ENCODE measurements at places on chromosomes 11 and 22.

- DNase-seq, result no peak
These were observed 20.8 kb downstream of the MYBPC3 start for GRCh38 chr11:47331454-47332302.

- DNase-seq, result no peak
These were observed 24.6 kb downstream of the MMP27 start for GRCh38 chr11:102680945-102681344.

DNA sequence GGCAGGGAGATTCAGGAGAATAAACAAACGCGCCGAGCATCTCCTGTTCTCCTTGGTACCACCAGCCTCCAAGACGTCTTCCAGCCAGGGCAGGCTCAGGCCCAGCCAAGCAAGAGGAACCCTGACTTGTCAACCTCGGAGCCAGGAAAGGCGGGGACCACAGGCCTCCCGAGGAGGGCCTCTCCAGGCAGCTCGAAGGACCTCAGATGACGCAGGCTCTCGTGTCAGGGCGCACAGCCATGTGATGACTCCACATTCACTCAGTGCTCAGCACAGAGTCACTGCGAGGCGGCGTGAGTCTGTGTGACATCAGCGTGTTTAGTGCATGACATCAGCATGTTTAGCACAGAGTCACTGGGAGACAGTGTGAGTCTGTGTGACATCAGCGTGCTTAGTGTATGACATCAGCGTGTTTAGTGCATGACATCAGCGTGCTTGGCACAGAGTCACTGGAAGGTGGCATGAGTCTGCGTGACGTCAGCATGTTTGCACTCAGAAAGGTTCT lies 241.4 kb downstream of the BRD1 start:
- DNase-seq, result no peak

- no peak for DNase-seq
These were observed 696.4 kb downstream of the LRRC4C start for GRCh38 chr11:40763046-40763445.

GRCh38 chr11:78499971-78500370 lies 74.7 kb downstream of the NARS2 start:
- DNase-seq, result no peak

GRCh38 chr11:107756553-107756952 lies 44.7 kb upstream of the SLN start:
- no peak for DNase-seq

- no peak for DNase-seq
These were observed 3.1 kb downstream of the TOMM22 start for GRCh38 chr22:38684895-38685294.

- DNase-seq, result no peak
These were observed 532 bp upstream of the VSIG2 start for GRCh38 chr11:124752471-124753102.

- DNase-seq, result no peak
These were observed 179.1 kb upstream of the E2F8 start for GRCh38 chr11:19419808-19420207.

DNA sequence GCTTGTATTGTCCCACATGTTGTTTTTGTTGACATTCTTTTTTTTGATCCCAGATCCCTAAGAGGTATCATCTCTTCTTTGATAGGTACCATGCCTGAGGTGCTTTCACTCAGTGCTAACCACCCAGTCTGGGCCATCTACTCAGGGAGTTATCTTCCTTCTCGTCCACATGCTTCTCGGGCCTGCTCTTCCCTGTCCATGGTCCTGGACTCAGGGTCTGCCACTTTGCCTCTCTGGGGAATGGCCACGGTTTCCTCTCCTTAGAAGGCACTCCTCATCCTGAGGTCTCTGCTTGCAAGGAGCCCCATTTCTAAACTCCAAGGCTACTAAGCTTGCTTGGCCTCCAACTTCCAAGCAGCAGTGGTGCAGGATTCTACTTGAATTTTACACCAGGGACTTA lies 227.0 kb upstream of the NCAM1 start:
- DNase-seq, result no peak

DNA sequence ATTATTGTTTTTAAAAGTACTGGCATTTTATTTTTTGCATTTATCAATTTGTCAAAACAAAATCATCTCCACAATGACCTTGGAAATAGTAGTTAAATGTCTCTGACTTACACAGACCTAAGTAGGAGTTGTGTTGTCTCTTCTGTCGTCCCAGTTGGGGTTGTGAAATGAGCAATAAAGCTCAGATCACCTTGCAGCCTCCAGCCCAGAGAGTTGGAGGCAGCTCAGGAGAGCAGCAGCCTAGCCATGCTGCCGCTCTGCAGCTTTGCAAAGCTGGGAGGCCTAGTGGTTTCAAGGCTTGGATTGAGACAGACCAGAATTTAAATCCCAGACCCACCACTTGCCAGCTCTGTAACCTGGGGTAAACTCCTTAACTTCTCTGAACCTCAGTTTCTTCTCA lies 65.2 kb upstream of the CRYBB3 start:
- DNase-seq, result no peak

DNA sequence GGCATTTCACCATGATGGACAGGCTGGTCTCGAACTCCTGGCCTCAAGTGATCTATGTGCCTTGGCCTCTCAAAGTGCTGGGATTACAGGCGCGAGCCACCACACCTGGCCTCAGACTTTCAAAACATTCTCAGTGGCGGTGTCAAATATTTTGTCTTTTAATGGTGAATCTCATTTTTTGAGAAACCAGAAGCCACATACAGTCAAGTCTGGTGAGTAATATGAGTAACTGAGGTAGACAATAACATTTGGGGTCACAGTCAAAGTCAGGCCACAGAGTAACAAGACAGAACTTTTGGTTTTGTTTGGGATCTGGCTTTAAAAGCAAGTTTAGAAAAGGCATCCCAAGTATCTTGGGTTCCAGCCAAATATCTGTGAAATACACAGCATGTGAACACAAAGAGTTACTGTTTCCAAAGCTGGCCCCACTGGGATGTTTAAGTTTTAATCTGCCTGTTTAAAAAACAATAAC lies 5.6 kb upstream of the TMA7B start:
- no peak for DNase-seq

DNA sequence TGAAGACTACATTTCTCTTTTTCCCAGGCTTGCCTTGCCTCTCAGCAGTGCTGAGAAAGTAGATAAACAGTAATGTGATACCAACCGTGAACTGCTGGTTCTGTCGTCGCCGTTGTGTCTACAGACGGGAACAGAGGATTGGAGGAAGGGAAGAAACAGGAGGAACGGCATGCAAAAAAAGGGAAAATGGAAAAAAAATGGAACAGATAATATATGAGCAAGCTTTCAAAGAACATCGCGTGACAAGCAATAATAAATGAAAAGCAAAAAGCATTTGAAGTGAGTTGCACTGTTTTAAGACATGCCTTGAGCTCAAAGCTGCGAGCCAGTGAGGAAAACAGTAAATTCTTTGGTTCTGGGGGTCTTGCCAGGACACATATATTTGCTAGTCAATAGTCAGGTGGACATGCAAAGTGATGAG lies 305.9 kb downstream of the CADM1 start:
- DNase-seq, result no peak

GRCh38 chr11:62245271-62245753 lies 3.3 kb downstream of the SCGB1D2 start:
- no peak for DNase-seq

DNA sequence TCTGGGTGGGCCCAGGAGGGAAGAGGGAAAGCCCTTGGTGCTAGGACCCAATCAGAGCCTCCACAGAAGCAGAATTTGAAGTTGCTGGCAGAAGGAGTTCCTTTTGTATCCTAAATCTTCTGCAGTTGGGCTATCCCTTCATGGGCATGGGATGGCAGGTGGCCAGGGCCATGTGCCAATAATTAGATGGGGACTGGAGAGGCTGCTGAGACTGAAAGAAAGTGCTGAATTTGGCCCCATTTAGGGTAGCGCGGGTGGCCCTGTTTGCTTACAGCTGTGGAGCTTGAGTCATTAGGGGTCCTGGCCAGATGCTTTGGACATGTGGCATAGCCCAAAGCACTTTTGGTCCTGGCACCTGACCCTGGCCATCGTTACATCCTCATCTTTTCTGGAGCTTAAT lies 27.1 kb downstream of the PARVA start:
- no peak for DNase-seq

DNA sequence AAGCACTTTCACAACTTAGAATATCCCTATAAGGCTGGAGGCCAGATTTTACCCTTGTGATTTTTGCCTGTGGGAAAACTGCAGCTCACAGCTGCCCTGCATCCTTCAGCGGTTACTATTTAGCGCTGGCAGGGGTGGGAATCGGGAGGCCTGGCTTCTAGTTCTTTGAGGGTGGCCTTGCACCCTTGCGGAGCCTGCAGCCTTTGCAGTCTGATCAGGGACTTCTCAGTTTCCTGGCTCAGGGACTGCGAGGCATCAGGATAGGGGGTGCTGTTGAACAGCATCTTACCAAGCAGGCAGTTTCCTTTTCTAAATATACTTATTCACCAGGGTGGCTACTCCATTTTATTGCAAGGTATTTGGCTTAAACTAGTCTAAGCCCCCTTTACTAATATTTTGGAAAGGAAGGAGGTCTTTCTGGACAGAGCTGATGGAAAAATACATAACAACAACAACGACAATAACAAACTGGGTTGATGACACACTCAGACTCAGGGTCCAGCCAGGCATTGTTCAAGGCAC lies 2.9 kb upstream of the APOA1 start:
- DNase-seq, result no peak

DNA sequence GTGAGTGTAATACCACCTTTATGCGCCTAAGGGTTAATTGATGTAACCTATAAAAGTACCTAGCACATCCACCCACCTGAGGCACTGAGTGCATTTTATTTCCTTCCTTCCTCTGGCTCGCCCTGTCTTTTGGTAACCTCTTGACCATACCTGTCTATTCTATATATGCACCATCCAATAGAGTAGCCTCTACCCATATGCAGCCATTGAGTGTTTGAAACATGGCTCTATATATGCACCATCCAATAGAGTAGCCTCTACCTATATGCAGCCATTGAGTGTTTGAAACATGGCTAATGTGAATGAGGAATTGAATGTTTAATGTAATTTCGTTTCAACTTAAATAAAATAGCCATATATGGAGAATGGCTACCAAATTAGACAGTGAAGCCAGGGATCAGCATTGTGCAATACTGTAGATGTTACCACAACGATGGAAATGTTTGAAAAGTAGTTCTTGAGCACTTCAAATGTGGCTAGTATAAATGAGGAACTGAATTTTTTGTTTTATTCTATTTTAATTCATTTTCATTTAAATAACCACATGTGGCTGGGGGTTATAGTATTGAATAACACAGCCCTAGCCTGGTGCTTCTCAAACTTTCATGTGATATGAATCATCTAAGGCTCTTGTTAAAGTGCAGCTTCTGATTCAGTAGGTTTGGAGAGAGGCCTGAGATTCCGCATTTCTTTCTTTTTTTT lies 33.8 kb downstream of the SLC35F2 start:
- no peak for DNase-seq

DNA sequence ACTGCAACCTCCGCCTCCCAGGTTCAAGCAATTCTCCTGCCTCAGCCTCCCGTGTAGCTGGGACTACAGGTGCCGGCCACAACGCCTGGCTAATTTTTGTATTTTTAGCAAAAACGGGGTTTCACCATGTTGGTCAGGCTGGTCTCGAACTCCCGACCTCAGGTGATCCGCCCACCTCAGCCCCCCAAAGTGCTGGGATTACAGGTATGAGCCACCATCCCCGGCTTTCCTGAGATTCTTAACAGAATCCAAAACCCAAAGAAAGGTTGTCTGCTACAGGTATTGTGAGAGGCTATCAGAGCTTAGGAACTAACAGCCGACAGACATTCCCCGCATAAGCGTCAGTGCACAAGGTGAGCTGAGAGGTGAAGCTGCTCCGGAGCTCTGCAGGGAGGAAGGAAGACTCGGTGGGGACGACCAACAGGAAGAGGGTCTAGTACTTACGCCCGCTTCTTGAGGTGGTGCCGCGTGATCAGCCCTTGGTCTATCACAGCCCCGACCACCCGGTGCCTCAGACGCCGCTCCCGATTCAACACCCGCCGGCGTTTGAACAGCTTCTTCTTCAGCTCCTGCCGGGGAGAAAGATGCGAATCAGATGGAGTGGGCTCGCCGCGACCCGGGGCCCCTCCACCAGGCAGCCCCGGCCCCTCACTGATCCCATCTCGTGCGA lies 470 bp downstream of the C11orf98 start:
- no peak for DNase-seq

DNA sequence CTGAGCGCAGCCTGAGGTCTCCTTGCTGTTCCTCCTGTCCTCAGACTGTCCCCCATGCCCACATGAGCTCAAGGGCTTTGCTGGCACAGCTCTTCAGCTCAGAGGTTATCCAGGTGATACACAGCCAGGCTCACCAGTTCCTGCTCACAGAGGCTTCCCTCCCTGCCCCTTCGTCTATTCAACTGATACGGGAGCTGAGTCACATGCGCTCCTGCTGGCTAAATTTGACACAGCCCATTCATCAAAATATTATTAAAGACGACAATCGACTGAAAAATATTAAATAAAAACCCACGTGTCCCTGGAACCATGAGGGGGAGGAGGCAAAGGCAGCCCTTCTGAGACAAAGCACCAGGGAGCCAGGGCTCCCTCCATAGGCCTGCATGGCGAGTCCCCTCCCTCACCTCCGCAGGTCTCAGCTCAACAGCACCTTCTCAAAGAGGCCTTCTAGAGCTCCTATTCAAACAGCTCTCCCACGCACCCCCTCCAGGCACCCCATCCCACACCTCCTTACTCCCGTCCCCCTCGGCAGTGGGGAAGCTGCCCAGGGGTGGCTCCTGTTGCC lies 40.5 kb downstream of the DUSP8 start:
- DNase-seq, result no peak

DNA sequence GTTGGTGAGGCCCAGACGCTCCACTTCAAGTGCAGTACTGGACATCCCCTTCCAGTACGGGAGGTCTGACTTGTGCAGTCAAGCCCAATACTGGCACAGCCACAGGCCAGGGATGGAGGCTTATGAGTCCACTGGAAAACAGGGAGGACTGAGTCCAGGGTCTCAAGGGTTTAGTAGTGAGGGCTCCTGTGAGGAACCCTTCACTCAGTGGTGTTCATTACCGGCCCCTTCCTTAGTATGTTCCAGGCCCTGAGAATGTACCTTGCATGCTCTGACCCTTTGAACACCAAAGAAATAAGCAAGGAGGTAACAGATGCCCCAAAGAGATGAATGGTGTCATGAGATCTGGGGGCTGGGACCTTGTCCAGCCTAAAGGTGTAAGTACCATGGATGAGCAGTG lies 11.8 kb downstream of the PRAME start:
- no peak for DNase-seq

DNA sequence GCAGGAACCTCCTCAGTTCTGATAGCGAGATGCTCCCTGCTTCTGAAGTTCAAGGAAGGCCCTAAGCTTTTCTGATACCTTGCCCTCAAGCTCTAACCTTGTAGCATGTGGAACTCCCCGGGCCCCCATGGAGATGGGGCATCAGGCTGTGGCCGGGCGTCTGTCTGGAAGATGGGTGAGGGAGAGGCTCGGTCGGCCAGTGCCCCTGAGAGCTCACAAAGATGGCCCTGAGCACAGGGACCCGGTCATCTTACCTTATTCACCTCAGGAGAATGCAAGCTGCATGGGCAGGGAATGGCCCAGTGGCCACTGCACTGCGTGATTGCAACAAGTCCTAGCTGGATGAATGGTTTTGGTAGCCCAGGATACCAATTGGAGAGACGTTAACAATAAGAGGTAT lies 830.3 kb downstream of the TBC1D22A start:
- no peak for DNase-seq

GRCh38 chr11:12058425-12059115 lies 50.1 kb upstream of the DKK3 start:
- DNase-seq, result no peak

All from stimulated activated CD4-positive, alpha-beta T cell treated with anti-CD3 and anti-CD28 coated beads, Interleukin-15, amount 100 ng/mL, for 1 hour (primary cell).